ENCODE measurements at places on chromosomes 6 and 20. TPM values are rescaled to one million over a fixed set of nuclear protein-coding genes. Genes with fewer than 3 reads are reported as not detected.

The MLIP gene
- total RNA-seq = 24.1 TPM

The HLA-DOB gene
- total RNA-seq = not detected

The ZNF337 gene
- 16.4 TPM for total RNA-seq

The GGTLC1 gene
- not detected for total RNA-seq

The SLC17A3 gene
- not detected for total RNA-seq

The ZBP1 gene
- total RNA-seq = not detected

The SIRPB2 gene
- 0.79 TPM for total RNA-seq

The TP53TG5 gene
- not detected for total RNA-seq

The MYCT1 gene
- 184 TPM for total RNA-seq

The EBF4 gene
- total RNA-seq = 1.0 TPM

The SMLR1 gene
- total RNA-seq = not detected

The SLC22A2 gene
- not detected for total RNA-seq

The RNF217 gene
- total RNA-seq = 29.0 TPM

The KCNK15 gene
- 0.07 TPM for total RNA-seq

The UQCC2 gene
- 10.5 TPM for total RNA-seq

The SPATA2 gene
- 3.6 TPM for total RNA-seq

The HELZ2 gene
- 33.4 TPM for total RNA-seq

The DCDC2 gene
- total RNA-seq = not detected

The SPATA25 gene
- 0.79 TPM for total RNA-seq

The LTA gene
- total RNA-seq = not detected

The BHLHE23 gene
- not detected for total RNA-seq

The SRPK1 gene
- total RNA-seq = 138 TPM

The SLC22A3 gene
- 0.07 TPM for total RNA-seq

The HLA-F gene
- 2.9 TPM for total RNA-seq

The PTK7 gene
- total RNA-seq = 2.7 TPM

The TPMT gene
- total RNA-seq = 16.8 TPM

The PRRT1 gene
- 0.14 TPM for total RNA-seq

The ZNF831 gene
- not detected for total RNA-seq

Measured in thoracic aorta endothelial cell (primary cell).